ENCODE measurements at places on chromosomes 3 and 15. TPM values are rescaled to one million over a fixed set of nuclear protein-coding genes. Genes with fewer than 3 reads are reported as not detected.

DNA sequence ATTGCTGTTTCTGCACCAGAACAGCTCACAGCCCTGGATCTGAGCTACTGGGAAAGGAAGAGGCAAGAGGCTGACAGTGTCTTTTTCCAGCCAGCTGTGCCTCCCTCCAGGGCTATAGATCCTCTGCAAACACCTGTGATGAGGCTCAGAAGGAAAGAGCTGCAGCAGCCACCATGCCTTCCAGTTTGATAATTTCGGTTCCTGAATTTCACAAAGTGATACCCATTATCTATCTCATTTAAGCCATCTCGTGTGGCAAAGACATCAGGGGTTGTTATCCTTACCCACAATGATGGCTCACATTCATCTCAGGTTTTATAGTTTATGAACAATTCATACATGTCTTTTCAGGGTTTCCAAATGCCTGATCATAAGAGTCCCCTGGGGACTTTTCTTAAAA is 1.8 kb upstream of the LARP6 start:
- H3K4me3 ChIP-seq, result no peak overlapping the region
- H3K27me3 ChIP-seq, result peaks cover 3% of the 10 kb centered on the region
- no peaks in the 10 kb centered on the region for H3K36me3 ChIP-seq
- DNase-seq, result no peak
- H3K4me1 ChIP-seq, result peaks cover 45% of the 10 kb centered on the region
- H3K27ac ChIP-seq, result no peak overlapping the region

Gene LNP1
- total RNA-seq, result 0.97 TPM

Gene RASL12
- total RNA-seq, result 7.2 TPM

DNA sequence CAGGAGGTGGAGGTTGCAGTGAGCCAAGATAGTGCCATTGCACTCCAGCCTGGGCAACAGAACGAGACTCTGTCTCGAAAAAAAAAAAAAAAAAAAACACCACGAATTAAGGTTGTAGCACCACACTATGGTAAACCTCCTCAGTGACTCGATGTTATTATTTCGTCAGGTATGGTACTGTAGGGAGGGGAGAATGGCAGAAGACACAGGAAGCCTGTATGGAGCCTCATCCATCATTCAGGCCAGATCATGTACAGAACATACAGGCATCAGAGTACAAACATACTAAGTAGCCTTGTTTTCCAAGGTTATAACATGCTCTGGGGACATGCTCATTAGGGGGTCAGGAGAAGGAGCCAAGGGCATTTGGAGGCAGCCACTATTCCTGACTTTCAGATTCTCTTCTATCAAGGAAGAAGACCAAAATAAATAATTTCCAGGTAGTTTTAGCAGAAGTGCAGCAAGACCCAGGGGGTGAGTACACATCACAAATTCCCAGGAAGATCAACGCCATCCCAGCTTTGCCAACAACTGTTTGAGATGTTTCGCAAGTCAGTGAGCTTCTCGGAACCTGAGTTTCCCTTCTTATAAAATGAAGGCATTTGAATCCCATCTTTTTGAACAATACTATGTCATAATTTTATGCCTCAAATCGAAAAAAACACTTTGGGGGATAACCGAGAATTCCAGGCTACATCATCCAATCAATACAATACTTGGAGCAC is 79.8 kb downstream of the FOXP1 start:
- no peak overlapping the region for H3K4me3 ChIP-seq
- peaks cover 8% of the 10 kb centered on the region for H3K4me1 ChIP-seq
- H3K36me3 ChIP-seq, result no peaks in the 10 kb centered on the region

DNA sequence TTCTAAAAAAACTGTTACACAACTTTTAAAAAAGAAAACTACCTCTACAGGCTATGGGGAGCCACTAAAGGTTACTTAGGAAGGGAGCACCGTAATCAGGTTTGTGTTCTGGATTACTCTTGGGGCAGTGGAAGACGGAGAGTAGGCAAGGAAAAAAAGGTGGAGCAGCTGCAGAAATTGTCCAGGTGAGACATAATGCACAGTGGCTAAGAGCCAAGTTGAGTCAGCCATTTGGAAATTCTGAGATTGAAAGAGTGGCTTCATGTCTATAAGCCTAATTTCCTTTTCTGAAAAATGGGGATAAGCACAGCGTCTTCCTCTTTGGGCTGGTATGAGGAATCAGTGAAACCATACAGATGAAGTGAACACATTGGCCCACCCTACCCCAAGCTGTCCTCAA is 195.2 kb downstream of the CADPS start:
- no peak for DNase-seq
- H3K36me3 ChIP-seq, result no peaks in the 10 kb centered on the region
- H3K4me3 ChIP-seq, result no peak overlapping the region
- no peak overlapping the region for H3K27ac ChIP-seq

DNA sequence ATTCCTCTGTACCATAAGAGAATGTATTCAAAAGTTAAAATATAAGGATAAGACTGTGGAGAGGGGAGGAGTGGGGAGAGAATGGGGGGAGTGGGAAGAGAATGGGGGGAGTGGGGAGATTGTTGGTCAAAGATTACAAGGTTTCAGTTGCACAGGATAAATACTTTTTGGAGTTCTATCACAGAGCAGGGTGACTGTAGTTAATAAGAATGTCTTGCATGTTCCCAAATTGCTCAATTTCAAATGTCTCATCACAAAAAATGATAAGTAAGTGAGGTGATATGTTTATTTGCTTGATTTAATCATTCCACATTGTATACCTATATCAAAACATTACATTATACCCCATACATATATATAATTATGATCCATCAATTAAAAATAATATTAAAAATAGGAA is 23.0 kb upstream of the MEF2A start:
- H3K27me3 ChIP-seq, result no peaks in the 10 kb centered on the region
- no peaks in the 10 kb centered on the region for H3K36me3 ChIP-seq
- H3K27ac ChIP-seq, result no peak overlapping the region
- no peak for DNase-seq
- no peak overlapping the region for H3K4me3 ChIP-seq

GRCh38 chr3:66889750-66890494 is 108.2 kb upstream of the KBTBD8 start:
- H3K4me1 ChIP-seq, result no peaks in the 10 kb centered on the region
- H3K36me3 ChIP-seq, result no peaks in the 10 kb centered on the region
- no peak overlapping the region for H3K27ac ChIP-seq

- no peaks in the 10 kb centered on the region for H3K36me3 ChIP-seq
- no peaks in the 10 kb centered on the region for H3K27me3 ChIP-seq
- no peaks in the 10 kb centered on the region for H3K4me1 ChIP-seq
- H3K27ac ChIP-seq, result no peak overlapping the region
- DNase-seq, result no peak
Observed at GRCh38 chr3:55313666-55314065, 173.4 kb downstream of the WNT5A start.

GRCh38 chr3:167733961-167734497 is 663 bp downstream of the PDCD10 start:
- peak overlapping the region; percentile 74 for H3K4me3 ChIP-seq
- peak overlapping the region; percentile 87 for H3K27ac ChIP-seq
- peaks cover 39% of the 10 kb centered on the region for H3K4me1 ChIP-seq
- no peak for DNase-seq
- H3K27me3 ChIP-seq, result no peaks in the 10 kb centered on the region

- no peak overlapping the region for H3K27ac ChIP-seq
- no peak for DNase-seq
- H3K4me3 ChIP-seq, result no peak overlapping the region
- H3K36me3 ChIP-seq, result no peaks in the 10 kb centered on the region
- H3K27me3 ChIP-seq, result no peaks in the 10 kb centered on the region
Observed at GRCh38 chr3:65936908-65937638, 101.6 kb downstream of the MAGI1 start.

Gene IL20RB
- 243 TPM for total RNA-seq

Gene DLL4
- 1.9 TPM for total RNA-seq

Gene NEO1
- total RNA-seq, result 100 TPM

Data from suprapubic skin (tissue), 4 donors.